Mammary epithelial cell (primary cell): ENCODE measurements at places on chromosomes 7 and 10. TPM values are rescaled to one million over a fixed set of nuclear protein-coding genes. Genes with fewer than 3 reads are reported as not detected.
A peak's percentile ranks its signal among the peaks of the same experiment; 100 is the strongest.

GRCh38 chr7:121529003-121529402 lies 132.9 kb upstream of the FAM3C start:
- DNase-seq: no peak

DNA sequence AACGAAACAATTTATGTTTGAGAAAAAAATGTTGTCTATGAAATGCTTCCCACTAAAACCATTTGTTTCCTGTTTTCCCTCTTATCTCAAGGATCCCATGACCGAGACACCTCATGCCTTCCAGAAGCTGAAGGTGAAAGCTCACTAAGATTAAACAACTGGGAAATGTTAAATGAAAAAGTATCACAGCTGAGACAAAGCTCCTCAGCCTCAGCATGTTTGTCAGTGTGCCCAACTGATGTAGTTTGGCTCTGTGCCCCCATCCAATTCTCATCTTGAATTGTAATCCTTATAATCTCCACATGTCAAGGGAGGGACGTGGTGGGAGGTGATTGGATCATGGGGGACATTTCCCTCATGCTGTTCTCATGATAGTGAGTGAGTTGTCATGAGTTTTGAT lies 327.3 kb downstream of the HTR7 start:
- DNase-seq: no peak

GRCh38 chr7:50864694-50865093 lies 82.0 kb upstream of the GRB10 start:
- DNase-seq: no peak

GRCh38 chr7:150891740-150892139 lies 39.4 kb downstream of the AOC1 start:
- DNase-seq: no peak

The NKX1-2 gene
- 3.4 TPM for polyA plus RNA-seq

GRCh38 chr10:60433684-60434083 lies 44.0 kb upstream of the ANK3 start:
- DNase-seq: no peak

GRCh38 chr10:88076027-88076880 lies 212.8 kb downstream of the PTEN start:
- no peak for DNase-seq

The DYNC1I1 gene
- polyA plus RNA-seq: 0.45 TPM

GRCh38 chr7:73885975-73886798 lies 25.2 kb downstream of the TMEM270 start:
- DNase-seq: no peak

DNA sequence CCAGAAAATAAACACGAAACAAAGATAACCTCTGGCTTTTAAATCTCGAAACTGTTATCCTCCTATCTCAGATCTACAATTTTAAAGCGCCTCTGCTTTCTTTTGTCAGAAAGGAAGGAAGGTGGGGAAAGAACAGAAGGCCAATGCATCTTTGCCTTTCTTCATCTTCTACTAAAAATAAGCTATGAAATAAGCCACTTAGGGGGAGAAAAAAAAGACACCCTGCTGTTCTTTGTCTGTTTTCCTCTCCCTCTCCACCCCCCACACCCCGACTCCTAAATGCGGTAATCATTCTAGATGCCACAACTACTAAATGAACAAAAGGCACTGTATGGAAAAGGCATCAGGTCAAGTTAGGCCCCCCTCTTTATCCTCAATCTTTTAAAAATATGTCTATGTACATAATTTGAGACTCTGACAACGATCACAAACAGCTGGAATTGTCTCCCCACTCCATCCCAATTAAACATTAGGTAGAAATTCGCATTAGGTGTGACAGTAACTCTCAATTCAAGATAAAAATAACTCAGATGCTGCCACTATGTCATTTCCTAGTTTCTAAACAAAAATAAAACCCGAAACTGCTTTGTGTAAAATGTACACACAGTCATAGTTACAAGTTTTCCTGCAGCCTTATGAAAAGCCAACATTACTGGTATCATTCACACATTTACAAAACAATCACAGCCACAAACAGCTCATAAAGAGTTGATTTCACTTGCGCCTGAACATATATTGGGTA lies 2.4 kb downstream of the UBE2H start:
- peak; percentile 23 for DNase-seq

DNA sequence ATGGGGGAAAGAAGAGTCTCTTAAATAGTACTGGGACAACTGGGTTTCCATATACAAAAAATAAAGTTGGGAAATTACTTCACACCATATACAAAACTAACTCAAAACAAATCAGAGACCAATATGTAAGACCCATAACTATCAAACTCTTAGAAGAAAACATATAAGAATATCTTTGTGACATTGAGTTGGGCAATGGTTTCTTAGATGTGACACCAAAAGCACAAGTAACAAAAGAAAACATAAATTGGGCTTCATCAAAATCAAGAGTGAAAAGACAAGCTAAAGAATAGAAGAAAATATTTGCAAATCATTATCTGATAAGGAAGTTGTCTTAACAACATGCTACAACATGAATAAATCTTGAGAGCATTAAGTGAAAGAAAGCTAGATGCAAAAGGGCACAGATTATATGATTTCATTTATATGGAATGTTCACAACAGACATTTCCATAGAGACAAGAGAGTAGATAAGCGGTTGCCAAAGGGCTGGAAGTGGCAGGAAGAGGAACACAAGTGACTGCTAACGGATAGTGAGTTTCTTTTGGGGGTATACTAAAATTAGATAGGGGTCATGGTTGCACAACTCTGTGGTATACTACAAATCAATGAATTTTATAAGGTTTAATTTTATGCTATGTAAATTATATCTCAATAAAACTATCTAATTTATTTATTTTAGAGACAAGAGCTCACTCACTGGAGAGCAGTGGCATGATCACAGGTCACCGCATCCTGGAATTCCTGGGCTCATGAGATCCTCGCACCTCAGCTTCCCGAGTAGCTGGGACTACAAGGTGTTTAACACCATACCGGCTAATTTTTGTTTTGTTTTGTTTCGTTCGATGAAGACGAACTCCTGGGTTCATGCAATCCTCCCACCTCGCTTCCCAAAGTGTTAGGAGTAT lies 35.4 kb downstream of the JMJD1C start:
- peak; percentile 76 for DNase-seq

The SAMD9L gene
- 0.56 TPM for polyA plus RNA-seq

The TAS2R5 gene
- 0.37 TPM for polyA plus RNA-seq

DNA sequence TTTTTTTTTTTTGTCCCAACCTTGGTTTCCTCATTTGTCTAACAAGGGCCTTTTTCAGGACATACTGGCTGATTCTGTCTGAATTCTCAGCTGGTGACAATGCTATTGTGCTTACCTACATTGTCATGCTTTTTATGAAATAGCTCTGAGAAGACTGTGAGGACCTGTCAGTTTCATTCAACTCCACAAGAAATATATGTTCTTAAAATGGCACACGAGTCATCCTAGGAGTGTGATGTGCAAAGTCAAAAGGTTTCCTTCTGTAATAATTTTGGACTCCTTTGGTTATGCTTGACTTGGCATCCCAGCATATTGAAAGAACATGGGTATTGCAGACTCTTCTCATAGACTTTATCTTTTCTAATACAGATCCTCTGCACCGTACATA lies 316.0 kb downstream of the GFRA1 start:
- no peak for DNase-seq

The INA gene
- 3.7 TPM for polyA plus RNA-seq
